ENCODE measurements at places on chromosomes 7 and 10. TPM values are rescaled to one million over a fixed set of nuclear protein-coding genes. Genes with fewer than 3 reads are reported as not detected.

VKORC1L1 gene
- polyA plus RNA-seq: 6.5 TPM

ADCY1 gene
- 2.9 TPM for polyA plus RNA-seq

TMEM248 gene
- 38.2 TPM for polyA plus RNA-seq

ARHGAP12 gene
- polyA plus RNA-seq: 15.0 TPM

HOXA1 gene
- 1.1 TPM for polyA plus RNA-seq

LBX1 gene
- polyA plus RNA-seq: not detected

PHF14 gene
- 17.1 TPM for polyA plus RNA-seq

GAD2 gene
- polyA plus RNA-seq: not detected

TAS2R5 gene
- polyA plus RNA-seq: not detected

CNTNAP2 gene
- 0.06 TPM for polyA plus RNA-seq

POLR1F gene
- polyA plus RNA-seq: 5.3 TPM

ANKMY2 gene
- 19.3 TPM for polyA plus RNA-seq
